ENCODE measurements at places on chromosomes 5 and 9.

- peak; percentile 54 for DNase-seq
Measured at GRCh38 chr9:70488793-70489105, 74.3 kb upstream of the KLF9 start.

- peak; percentile 97 for DNase-seq
Measured at GRCh38 chr5:132490484-132491367, at the start of gene IRF1. TSS of gene IRF1 (minus strand) at chr5:132490773. CDS start at chr5:132489478, 1,295 bp downstream.

GRCh38 chr9:86766912-86767311 lies 180.4 kb downstream of the GAS1 start:
- peak; percentile 94 for DNase-seq

GRCh38 chr5:122385286-122385685 lies 73.2 kb downstream of the SNCAIP start:
- no peak for DNase-seq

GRCh38 chr5:119049824-119050449 lies 20.9 kb upstream of the DMXL1 start:
- peak; percentile 49 for DNase-seq

GRCh38 chr5:124996764-124997077 lies 250.3 kb upstream of the ZNF608 start:
- DNase-seq: peak; percentile 53

- no peak for DNase-seq
Measured at GRCh38 chr5:41995193-41995592, 70.1 kb downstream of the FBXO4 start.

GRCh38 chr9:86924206-86924605 lies 23.1 kb downstream of the GAS1 start:
- DNase-seq: no peak

- no peak for DNase-seq
Measured at GRCh38 chr5:159212657-159213462, 3.5 kb upstream of the RNF145 start.

DNA sequence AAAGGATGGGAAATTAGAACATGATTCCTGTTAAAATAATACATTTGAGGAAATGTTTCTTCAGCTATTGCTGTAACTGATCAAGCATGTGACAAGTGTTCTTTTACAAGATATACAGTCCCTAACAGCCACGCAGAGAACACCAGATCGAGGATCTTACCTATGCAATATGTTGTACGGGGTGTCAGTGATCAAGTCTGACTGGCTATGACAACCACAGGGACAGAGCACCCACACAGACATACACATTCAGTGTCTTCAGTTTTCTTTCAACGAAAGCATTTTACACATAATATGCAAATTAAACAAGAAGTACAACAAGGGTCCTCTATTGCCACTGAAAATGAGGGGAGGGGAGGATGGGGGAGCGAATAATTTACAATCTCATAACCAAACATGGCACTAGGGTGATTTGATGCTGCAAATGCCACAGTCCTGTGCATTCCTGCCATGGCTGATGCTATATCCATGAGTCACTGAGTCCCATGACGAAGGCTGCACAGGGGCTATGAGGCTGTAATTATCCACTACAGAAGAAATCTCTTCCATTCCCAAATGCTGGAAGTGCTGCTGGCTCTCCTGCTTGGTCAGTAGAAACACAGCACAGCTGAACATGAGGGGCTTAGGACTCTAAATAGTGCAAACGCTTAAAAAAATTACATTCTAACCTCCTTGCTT lies 118.2 kb downstream of the KLHL3 start:
- DNase-seq: peak; percentile 86

DNA sequence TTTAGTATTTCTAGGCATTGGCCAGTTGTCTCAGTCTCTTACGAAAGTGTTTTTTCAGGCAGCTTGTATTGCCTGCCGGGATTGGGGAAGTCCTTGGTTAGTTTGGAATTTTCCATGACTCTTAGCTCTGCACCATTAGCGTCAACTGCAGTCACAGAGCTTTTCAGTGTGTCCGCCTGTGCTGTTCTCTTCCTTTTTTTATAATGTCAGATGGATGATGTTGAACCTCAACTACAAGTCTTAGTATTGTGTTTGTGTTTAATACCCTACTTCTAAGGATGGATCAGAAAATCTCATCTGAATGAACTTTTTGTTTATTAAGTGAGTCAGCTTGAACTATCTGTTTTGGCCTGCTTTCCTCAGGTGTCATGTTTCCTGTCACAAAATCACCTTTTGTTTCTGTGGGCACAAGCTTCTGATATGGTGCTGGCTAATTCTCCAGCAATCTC lies 33.1 kb downstream of the ATP6V0E1 start:
- DNase-seq: peak; percentile 38

- DNase-seq: no peak
Measured at GRCh38 chr9:120710110-120710981, 3.9 kb downstream of the MEGF9 start.

DNA sequence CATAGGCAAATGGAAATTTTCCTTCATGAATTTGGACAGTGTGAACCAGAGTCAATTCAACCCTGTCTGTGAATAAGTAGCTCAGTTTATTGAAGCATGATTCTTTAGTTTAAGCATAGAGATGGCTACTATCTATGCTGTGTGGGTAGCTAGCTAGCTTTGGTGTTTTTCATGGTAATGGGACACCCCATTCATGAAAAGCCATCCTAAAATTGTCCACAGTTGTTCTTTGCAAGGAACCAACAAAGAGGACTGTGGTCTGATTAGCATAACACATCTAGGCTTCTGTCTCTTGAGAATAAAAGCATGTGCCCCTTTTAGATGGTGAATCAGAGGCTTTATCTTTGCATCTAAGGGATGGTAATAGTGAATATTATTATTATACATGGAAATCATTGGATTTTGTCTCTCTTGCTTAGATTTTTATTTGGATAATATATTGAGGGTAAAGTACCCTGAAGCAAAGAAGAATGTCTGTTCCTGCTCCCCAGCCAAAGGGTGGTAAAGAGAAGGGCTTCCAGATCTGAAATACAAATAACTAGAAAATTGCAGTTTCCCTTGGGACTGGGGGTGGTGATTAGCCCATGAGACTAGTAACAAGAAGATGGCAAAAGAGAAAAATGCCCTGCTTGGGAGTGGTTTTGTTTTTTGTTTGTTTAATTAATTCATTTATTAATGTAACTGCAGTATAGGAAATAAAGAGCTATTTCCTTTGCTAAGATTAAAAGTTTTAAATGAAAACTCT lies 624.2 kb upstream of the ZNF608 start:
- no peak for DNase-seq

GRCh38 chr5:123720339-123720738 lies 208.4 kb downstream of the CSNK1G3 start:
- DNase-seq: no peak

DNA sequence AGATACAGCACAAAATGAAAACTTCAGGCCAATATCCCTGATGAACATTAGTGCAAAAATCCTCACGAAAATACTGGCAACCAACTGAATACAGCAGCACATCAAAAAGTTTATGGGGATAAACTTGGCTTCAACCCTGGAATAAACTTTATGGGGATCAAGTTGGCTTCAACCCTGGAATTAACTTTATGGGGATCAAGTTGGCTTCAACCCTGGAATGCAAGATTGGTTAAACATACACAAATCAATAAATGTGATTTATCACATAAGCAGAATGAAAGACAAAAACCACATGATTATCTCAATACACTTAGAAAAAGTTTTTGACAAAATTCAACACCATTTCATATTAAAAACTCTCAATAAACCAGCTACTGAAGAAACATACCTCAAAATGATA lies 213.7 kb upstream of the DMRTA1 start:
- DNase-seq: no peak

- DNase-seq: peak; percentile 27
Measured at GRCh38 chr9:81264516-81264915, 424.8 kb downstream of the TLE1 start.

DNA sequence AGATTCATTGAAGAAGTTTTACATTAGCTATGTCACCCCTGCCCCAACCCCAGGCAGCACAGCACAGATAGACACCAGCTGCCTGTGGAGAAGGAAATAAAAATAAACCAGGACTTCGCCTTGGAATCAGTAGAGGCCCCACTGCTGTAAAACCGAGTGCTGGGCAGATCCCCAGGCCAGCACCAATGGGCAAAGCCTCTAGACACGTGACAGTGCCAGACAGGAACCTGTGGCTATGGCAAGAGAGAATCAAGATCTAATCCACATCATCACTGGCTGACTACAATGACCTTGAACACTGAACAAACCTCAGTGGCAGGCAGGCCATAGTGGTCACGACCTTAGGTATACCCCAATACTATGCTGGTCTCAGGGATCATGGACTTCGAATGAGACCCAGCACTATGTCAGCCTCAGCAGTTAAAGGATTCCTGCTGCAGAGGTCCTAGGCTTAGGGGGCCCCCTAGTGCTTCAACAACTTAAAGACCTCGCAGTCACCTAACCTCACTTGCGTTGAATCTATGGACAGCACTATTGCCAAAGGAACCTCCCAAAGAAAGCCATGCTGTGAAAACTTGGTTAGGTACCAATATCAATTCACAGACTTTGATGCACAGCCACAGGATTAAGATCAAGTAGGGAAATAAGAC lies 2118.6 kb upstream of the C9orf72 start:
- peak; percentile 32 for DNase-seq

- DNase-seq: no peak
Measured at GRCh38 chr9:88312045-88312444, 76.2 kb upstream of the SPIN1 start.

GRCh38 chr5:56637321-56637920 lies 177.9 kb upstream of the MAP3K1 start:
- peak; percentile 68 for DNase-seq

DNA sequence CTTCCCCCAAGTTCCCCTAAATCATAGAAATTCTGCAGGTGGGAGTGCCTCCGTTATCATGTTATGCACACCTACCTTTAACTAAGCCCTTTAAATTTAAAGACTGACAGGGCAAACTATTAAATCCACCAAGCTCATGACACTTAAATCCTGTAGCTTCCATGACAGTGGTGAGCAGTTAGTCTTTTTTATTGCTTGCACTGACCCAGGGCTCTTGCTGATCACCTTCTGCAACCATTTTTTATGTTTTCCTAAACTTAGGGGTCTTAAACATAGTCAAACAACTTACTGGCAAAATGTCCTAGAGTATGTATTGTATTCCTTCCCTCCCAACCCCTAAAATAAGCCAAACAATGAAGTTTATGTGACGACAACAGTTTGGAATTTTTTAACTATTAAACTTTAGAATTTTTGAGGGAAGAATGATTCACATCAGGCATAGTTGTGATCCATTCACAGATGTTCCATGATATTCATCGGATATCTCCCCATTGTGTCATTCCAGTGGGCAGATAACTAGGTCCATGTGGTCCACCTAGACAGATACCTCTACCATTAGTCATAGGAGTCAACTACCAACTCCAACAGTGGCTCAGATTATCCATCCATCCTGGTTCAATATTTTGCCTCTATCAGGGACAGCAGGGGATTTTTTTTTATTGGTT lies 283.1 kb downstream of the ADAMTS6 start:
- DNase-seq: peak; percentile 99

DNA sequence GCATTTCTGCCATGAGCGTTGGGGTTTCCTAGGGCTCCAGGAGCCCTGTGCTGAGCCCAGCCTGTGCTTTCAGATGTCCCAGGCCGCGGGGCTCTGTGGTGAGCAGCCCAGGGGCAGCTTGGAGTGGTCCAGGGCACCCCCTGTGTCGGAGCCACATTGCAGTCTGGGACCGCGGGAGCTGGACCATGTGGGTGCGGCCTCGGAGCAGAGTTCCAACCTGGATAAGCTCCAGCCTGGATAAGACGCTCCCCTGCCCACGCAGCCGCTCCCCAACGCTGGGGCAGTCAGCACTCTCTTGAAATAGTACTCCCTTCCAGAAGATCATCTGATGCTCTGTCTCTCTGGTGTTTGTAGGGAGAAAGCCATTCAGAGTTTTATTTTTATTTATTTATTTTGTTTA lies 111.1 kb downstream of the WNK2 start:
- DNase-seq: no peak

DNA sequence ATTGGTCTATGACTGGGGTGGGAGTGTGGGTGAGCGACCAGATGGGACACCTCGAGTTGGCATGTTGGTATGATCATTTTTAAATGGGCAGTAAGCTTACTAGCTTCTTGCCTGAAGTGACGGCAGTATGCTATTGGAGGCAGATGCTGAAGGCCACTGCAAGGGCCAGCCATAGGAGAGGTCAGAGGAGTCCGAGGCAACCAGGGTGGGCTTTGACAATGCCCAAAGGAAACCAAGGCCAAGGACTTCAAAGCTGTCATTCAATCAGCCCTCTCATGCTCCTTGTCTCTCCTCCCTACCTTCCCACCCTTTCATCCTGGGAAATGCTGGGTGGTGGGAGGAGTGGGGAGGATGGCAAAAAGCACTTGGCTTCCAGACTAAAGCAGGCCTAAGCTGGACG lies 57.1 kb upstream of the GLRX start:
- DNase-seq: no peak

DNA sequence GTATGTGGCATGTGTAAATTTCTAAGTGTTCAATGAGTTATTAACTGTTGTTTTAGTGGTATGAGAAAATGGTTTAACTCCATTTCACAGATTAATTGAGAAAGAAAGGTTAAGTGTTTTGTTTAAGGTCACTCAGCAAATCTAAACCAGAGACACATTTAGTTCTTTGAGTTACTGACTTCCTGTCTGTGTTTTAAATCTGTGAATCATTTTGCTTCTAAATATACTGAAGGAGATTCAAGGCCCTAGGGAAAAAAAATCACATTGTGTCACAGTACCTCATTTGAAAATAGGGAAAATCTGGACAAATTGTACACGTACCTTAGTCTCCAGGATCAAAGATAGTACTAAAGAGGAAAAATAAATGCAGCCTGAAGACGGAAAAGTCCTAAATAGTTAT lies 368.2 kb downstream of the TMEM161B start:
- no peak for DNase-seq

Data from EL (cell line).